NCI-H2107 (cell line): ENCODE measurements at places on chromosomes 12 and 14.

- DNase-seq, result no peak
Measured at GRCh38 chr12:111901182-111901581, 59.2 kb downstream of the MAPKAPK5 start.

- no peak for DNase-seq
Measured at GRCh38 chr12:57800965-57801364, 17.6 kb downstream of the AVIL start.

- no peak for DNase-seq
Measured at GRCh38 chr12:118946256-118946655, 35.1 kb upstream of the SRRM4 start.

DNA sequence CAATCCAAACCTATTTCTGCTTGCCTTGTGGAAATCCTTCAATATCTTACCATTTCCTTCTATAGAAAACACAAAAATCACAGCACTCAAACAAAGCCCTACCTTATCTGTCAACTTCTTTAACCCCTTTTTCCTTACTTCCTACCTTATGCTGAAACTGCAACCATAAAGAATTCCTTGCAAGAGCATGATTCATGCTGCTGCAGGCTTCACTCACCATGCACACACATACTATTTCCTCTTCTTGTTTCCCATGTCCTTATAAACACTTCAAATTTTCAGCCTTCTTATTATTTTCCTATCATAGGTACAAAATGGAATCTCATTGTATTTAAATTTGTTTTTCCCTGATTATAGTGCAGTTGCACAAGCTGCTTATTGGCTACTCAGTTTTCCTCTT, 23.3 kb downstream of the LMNTD1 start:
- no peak for DNase-seq

GRCh38 chr14:52711666-52712065, 4.7 kb downstream of the PSMC6 start:
- DNase-seq, result no peak
